ENCODE measurements at places on chromosomes 4 and X. TPM values are rescaled to one million over a fixed set of nuclear protein-coding genes. Genes with fewer than 3 reads are reported as not detected.

GRCh38 chr4:6065934-6066590 is 47.8 kb upstream of the C4orf50 start:
- no peaks in the 10 kb centered on the region for H3K36me3 ChIP-seq
- DNase-seq: no peak
- no peak overlapping the region for H3K4me3 ChIP-seq
- H3K4me1 ChIP-seq: no peaks in the 10 kb centered on the region
- H3K27ac ChIP-seq: no peak overlapping the region

DNA sequence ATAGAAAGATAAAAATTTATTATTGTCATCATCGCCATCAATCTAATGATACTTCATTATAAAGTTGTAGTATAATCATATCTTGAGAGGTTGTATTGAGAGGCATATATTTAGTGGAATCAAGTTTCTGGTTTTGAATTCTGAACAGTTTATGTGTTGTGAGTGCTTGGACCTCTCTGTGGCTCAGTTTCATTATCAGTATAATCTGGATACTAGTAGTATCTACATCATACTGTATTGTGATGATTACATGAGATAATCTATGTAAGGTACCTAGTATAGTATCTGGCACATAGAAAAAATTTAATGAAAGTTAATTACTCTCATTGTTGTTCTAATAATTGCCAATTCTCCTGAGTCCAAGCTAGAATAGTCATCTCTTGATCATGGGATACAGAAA is 161.2 kb upstream of the UBQLN2 start:
- H3K27ac ChIP-seq: no peak overlapping the region
- no peaks in the 10 kb centered on the region for H3K36me3 ChIP-seq

GRCh38 chr4:95547715-95548471 is 880 bp downstream of the UNC5C start:
- DNase-seq: no peak
- H3K27ac ChIP-seq: no peak overlapping the region
- H3K27me3 ChIP-seq: peaks cover 8% of the 10 kb centered on the region
- H3K4me1 ChIP-seq: no peaks in the 10 kb centered on the region
- no peak overlapping the region for H3K4me3 ChIP-seq

DNA sequence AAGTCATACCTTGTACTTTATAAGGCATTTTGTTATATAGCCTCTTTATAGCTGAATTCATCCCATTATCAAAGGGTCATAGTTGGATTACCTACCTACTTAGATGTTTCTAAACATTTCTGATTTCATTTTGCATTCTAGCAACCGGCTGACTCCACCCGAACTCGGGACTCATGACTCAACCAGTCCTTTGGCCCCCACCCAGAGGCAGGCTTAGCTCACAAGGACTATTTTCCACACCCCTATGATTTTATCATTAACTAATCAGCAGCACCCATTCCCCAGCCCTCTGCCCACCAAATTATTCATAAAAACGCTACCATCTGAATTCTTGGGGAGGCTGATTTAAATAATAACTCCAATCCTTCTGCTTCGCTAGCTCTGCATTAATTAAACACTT is 79.9 kb upstream of the EGFL6 start:
- DNase-seq: no peak
- no peak overlapping the region for H3K27ac ChIP-seq
- no peaks in the 10 kb centered on the region for H3K36me3 ChIP-seq
- H3K27me3 ChIP-seq: no peaks in the 10 kb centered on the region
- H3K4me3 ChIP-seq: no peak overlapping the region

- no peaks in the 10 kb centered on the region for H3K36me3 ChIP-seq
- H3K27ac ChIP-seq: no peak overlapping the region
- DNase-seq: no peak
Measured at GRCh38 chr4:108532738-108533137, 87.6 kb upstream of the RPL34 start.

- no peaks in the 10 kb centered on the region for H3K36me3 ChIP-seq
- H3K4me3 ChIP-seq: no peak overlapping the region
- DNase-seq: no peak
- no peaks in the 10 kb centered on the region for H3K4me1 ChIP-seq
Measured at GRCh38 chr4:69066945-69067344, 29.3 kb upstream of the UGT2B7 start.

DNA sequence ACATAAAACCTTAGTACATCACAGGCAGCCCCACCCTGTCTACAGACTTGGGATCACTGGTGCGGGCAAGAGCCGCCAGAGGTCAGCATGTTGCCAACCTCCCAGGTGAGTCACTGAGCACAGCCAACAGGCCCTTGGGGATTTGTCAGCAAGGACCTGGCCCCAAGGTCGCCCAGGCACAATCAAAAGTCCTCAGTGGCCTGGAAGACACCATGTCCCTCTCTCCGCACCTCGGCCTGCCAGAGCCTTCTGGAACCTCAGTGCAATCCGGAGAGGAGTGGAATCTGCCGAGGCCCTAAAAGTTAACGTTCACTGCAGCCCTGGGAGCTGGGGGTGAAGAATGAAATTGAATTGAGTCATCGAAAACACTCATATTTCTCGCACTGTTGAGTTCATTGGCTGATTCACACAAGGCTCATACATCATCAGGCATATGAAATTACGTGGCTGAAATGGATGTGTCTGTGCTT is 74.3 kb downstream of the WFS1 start:
- H3K4me3 ChIP-seq: no peak overlapping the region
- H3K36me3 ChIP-seq: no peaks in the 10 kb centered on the region
- H3K27me3 ChIP-seq: no peaks in the 10 kb centered on the region
- H3K4me1 ChIP-seq: no peaks in the 10 kb centered on the region
- no peak overlapping the region for H3K27ac ChIP-seq
- DNase-seq: peak; percentile 34

GRCh38 chr4:56052481-56052880 is 103.7 kb downstream of the CEP135 start:
- H3K27me3 ChIP-seq: peaks cover 14% of the 10 kb centered on the region
- H3K4me1 ChIP-seq: no peaks in the 10 kb centered on the region
- H3K27ac ChIP-seq: no peak overlapping the region
- DNase-seq: no peak
- no peak overlapping the region for H3K4me3 ChIP-seq
- no peaks in the 10 kb centered on the region for H3K36me3 ChIP-seq

Gene SPANXA1
- total RNA-seq: not detected

Gene FRMPD4
- not detected for total RNA-seq

Gene ASMT
- not detected for total RNA-seq

Gene NLGN4X
- total RNA-seq: 0.07 TPM

Gene DNASE1L1
- total RNA-seq: 11.2 TPM
